ENCODE measurements at places on chromosomes 16 and 17.

GRCh38 chr16:71626858-71627213 lies 852 bp downstream of the MARVELD3 start:
- DNase-seq: no peak

DNA sequence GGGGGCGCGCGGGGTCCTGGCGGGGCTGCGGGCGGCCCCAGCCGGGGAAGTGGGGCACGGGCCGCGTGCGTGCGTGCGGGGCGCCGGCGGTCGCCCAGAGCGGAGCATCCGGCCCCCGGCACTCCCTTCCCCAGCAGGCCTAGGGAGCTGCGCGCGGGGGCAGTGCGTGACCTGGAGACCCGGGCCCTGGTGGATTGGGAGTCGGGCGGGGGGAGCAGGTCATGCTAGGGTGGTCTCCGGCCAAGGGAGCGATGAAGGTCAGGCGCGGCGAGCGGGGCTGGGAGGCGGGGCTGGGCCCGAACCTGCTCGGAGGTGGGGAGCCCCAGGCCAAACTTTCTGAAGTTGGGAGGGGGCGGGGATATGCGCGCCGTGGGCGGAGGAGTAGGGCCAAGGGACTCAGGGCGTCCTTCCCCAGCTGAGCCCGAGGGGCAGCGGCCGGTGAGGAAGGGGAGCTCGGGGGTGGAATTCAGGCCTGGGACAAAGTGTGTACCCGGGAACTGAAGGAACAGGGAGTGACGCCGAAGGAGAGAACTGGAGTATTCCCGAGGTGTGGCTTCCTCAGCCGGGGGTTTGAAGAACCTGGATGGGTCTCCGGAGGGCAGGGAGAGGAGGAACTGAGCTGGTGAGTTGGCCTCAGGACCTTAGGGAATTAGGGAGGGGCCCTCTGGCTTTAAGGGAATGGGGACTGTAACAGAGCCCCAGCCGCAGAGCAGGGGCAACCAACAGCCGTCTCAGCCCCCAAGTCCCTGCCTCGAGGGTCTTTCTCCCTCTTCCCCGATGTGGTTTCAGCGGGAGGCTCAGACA lies 589 bp downstream of the XYLT2 start:
- no peak for DNase-seq

GRCh38 chr16:81616321-81617020 lies 162.6 kb upstream of the PLCG2 start:
- DNase-seq: peak; percentile 74

GRCh38 chr17:16381496-16381820 lies 567 bp downstream of the UBB start:
- DNase-seq: peak; percentile 14

- DNase-seq: no peak
Measured at GRCh38 chr17:10050597-10051101, 145.6 kb upstream of the RCVRN start.

DNA sequence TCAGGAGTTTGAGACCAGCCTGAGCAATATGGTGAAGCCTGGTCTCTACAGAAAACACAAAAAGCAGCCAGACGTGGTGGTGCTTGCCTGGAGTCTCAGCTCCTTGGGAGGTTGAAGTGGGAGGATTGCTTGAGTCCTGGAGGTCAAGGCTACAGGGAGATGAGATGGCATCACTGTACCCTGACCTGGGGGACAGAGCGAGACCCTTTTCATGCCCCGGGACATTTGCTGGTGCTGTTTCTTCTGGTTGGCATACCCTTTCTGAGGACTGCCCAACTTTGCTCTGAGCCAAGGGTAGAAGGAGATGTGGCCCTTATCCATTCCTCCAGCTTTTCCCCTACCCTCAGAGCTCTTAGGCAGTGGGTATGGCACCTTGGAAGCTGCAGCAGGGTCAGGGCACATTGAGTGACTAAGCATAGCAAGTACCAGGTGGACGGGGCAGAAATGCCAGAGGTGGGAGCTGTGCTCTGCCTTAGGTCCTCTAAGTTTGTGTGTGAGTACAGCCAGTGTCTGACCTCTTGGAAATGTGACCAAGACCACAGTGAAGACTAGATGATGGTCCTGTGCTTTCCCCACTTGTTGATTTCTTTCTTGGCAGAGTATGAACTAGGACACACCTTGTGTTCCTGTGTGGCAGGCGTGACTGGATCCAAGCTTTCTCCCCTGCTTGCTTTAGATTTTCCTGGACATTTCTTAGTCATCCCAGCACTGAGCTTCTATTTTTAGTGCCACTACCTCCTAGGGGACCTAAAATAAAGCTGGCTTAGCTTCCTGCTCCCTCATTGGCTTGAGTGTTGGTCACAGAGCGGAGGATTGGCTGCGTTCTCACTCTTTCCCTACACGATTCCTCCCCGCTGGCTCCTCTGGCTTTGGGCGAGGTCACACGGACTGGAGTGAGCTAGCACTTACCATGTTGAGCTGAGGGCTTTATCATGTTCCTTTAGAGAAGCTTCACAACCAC lies 9.9 kb upstream of the EDC4 start:
- DNase-seq: no peak

DNA sequence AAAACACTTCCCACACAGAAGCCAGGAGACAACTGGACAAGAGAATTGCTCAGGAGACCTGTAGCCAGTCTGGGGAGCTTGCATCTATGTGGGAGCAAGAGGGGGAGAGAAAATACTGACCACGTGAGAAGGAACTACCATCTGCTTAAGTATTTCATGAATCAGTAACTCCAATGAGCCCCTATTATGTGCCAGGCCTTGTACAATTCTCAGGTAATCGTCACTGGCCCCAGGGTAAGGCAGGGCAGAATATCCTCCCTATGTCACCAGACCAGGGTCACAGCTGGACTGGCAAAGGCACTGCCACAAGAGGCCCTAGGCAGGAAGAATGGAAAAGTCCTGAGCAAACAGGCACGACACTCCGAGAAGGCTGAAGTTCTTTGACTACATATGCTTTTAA lies 25.9 kb downstream of the USP7 start:
- DNase-seq: no peak
